ENCODE measurements at places on chromosomes 7 and 10.

DNA sequence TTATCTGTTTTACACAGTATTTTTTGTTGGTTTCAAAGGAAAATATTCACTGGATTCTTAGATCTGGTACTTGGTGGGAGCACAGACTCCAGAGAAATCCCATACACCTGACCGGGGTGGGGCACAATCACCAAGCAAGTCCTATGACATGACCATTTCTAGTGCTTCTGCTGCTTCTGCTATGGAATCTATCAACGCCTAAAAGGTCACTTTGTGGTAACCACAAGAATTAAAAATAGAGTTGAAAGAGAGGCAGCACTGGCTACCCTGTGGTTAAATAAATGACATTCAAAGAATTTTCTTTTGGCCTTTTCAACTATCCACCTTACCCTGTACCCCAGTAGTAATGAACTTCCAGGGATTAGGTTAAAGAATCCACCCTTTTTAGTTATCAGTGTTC, 329.9 kb upstream of the VWC2 start:
- DNase-seq: no peak

DNA sequence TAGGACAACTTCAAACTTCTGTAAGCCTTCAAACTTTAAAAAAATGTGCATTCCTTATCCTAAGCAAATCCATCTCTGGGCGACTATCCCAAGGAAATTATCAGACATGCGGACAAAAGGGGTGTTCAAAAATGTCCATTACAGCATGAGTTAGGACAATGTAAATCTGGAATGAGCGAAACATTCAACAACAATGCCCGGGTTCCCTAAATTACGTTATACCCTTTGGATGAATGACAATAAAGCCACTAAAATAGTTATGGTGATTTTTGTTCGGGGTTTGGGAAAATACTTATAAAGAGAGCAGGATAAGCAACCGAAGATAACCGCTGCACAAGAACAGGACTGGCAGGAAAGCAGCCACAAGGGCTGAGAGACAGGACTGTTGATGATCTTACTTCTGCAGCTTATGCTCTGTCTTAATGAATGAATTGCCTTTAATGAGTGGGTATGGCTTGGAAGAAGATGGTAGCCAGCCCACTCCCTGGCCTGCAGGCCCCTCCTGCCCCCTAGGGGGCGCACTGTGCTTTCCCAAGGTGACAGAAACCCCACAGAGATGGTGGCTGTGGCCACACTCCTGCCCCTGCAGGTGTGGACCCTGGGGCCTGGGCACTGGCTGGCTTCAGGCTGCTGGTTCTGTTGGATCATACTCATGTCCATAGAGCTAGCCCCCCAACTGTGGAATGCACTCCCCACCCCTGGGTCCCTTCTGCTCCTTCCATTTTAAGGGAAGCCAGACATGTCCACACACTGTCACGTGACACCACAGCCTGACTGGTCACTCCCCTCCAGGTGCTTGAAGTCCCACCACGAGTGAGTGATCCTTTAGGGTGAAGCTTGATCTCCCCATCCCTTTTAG, 45.0 kb downstream of the ZCCHC24 start:
- DNase-seq: no peak

GRCh38 chr10:71580926-71581325, 138.7 kb downstream of the C10orf105 start:
- DNase-seq: no peak

DNA sequence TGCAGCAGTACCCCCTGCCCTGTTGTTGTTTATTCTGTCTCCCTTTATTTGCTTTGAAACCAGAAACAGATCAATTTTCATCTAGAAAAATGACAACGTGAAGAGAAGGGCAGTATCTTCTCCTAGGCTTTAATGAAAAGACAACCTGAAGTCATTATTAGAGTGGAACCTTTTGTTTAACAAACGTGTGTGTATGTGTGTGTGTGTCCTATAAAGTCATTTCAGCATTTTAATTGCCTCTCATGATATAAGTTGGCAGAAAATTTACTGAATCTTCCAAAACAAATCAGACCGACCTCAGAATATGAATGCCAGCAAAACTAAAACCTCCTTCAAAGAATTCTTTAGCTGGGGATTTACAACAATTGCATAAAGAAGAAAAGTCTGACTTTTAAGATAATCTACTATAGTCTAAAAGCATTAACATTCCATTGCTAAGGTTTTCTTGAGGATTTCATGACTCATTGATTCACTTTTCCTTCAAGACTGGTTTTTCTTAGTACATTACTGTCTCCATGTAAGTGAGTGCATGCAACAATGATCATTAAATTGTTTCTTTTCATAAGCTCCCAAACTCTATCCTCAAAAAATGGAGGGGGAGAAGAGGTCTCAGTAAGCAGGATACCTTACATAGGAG, 3.2 kb downstream of the GLI3 start:
- no peak for DNase-seq

DNA sequence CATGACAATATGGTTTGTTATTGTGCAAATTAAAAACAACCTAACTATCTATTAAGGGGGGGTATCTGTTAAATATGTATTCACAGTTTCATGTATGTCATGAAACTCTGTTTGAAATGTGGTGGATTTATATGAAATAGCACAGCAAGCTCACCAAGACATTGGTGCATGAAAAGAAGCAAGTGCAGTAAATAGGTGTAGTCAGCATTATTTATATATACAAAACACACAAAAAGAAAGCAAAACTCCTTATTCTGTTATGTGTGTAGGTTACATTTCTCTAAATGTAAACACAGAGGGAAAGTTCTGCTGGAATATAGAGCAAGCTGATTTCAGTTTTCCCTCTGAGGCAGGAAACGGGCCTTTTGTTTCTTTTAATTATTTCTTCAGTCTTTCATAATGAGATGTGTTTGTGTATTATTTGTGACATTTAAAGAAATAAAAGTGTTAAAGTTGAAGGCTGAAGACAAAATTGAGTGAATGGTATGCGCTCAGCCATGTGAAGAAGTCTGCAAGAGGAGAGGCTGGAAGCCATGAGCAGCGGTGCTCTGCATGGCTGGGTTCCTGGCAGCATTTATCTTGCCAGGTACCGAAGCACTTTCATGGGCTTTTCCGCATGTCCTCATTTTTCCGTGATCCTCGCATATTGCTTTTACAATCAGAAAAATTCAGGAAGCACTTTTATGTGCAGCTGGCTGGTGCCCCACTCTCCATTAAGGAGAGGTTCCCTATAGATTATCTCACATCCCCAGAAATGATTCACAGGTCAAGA, 38.5 kb downstream of the GRID1 start:
- DNase-seq: no peak

DNA sequence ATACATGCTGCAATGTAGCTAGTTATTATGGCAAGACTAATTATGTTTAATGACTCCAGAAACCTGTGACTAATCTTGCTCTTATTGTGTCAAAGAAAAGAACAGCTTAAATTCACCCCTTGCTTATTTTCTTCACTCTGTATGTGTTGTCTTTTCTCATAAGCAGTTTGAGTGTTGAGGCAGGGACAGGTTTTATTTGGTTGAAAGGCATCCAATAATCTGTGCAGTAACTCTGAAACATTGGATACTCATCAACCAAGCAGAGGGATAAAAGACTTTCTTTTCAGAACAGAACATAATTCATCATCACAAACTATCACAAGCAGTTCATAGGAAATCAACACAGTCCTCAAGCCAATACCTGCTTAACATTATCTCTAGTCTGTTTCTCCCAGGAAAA, 797.6 kb upstream of the MBL2 start:
- DNase-seq: no peak

All from stromal cell of bone marrow (primary cell).